ENCODE measurements at places on chromosomes 7 and 10. TPM values are rescaled to one million over a fixed set of nuclear protein-coding genes. Genes with fewer than 3 reads are reported as not detected.

- no peak for DNase-seq
Observed at GRCh38 chr10:67433276-67433675, 262.7 kb downstream of the CTNNA3 start.

GRCh38 chr7:22722536-22723180, 4.3 kb upstream of the IL6 start:
- no peak for DNase-seq

DNA sequence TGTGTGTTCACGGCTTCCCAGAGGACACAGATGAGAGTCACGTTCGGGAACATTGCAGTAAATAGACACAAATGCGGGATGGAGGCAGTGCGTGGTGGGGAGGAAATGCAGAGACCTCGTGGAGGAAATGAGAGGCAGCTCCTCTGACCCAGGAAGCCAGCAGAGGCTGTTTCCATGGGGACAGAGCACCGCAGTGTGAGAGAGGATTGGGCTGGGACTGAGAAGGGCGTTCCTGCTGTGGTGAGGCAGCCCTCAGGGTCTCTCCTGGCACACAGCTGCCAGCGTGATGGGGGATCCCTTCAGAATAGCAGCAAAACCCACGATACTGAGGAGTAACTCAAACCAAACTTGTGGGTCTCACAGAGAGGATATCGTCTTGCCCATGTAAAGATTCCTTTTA, 21.7 kb upstream of the BHLHA15 start:
- DNase-seq: no peak

GRCh38 chr10:3881622-3882021, 96.6 kb upstream of the KLF6 start:
- DNase-seq: no peak

DNA sequence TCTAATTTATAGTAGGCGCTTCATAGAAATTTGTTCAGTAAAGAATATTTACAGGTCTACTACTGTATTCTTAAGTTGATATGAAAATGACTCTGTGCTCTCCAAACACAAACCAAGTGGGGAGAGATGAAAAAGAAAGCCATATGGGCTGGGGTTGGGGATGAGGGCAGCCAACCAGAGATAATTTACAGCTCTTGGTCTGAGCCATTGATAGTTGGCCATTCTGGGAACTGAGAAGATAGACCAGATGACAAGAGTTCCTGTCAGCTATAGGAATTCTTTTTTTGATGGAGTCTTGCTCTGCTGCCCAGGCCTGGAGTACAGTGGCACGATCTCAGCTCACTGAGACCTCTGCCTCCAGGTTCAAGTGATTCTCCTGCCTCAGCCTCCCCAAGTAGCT, 57.4 kb downstream of the LAMB4 start:
- DNase-seq: no peak

DNA sequence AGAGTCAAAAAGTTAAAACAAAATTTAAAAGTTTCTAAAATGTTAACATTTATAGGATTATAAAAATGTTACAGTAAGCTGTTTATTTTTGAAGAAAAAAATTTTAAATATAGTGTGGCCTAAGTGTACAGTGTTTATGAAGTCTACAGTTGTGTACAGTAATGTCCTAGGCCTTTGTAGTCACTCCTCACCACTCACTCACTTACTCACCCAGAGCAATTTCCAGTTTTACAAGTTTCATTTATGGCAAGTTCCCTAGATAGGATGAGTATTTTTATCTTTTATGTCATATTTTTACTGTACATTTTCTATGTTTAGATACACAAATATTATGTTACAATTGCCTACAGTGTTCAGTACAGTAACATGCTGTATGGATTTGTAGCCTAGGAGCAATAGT, 419.9 kb downstream of the ARL4A start:
- DNase-seq: no peak

GRCh38 chr10:77975086-77975666, 48.6 kb upstream of the DLG5 start:
- DNase-seq: no peak

DNA sequence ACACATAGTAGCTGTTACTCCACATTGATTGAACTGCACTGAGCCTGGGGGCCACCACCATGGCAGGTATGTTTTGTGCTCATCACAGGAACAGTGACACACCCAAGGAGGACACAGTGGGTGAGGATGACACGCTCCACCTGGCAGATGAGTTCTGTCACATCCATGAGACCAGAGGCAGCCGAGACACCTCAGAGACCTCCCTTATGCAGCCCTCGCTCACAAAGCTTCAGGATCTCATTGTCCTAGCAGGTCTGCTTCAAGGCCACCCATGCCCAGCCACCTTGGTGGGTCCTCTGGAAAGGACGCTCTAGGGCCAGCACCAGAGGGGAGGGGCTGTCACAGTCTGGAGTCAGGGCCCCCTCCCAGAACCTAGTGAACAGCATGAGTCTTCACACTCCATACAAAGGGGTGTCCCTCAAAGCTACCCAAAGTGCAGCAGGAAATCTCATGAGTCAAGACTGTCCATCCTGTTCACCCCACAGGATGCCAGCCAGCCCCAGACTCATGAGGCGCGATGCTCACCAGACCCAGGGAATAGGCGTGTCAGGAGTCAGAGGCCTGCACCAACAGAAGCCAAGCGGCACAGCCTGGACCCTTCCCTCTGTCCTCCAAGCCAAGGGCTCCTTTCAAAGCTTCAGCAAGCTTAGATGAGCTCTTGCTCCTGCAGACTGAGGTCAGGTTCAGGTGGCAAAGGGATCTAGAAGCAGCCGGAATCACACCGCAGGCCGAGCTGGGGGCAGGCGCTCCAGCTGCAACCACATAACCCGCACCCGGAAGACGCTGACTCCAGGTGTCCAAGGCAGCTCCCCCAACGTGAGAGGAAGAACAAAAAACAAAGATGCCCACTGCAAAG, 9.6 kb downstream of the FAM53B start:
- no peak for DNase-seq

The PTF1A gene
- total RNA-seq: not detected

The GIMAP4 gene
- not detected for total RNA-seq

The AMPH gene
- 0.07 TPM for total RNA-seq

The DBNL gene
- total RNA-seq: 151 TPM

The C7orf57 gene
- not detected for total RNA-seq

The RPA3 gene
- total RNA-seq: 33.7 TPM

The ANKRD16 gene
- total RNA-seq: 8.0 TPM

The CEP41 gene
- 19.1 TPM for total RNA-seq

The CPA1 gene
- total RNA-seq: not detected

The DYNC1I1 gene
- total RNA-seq: 0.06 TPM

The TMEM139 gene
- total RNA-seq: 14.5 TPM

Measured in epithelial cell of proximal tubule (primary cell).